ENCODE measurements at places on chromosomes 2 and 18. TPM values are rescaled to one million over a fixed set of nuclear protein-coding genes. Genes with fewer than 3 reads are reported as not detected.
A peak's percentile ranks its signal among the peaks of the same experiment; 100 is the strongest.

The DLX2 gene
- total RNA-seq: not detected

The TLX2 gene
- total RNA-seq: not detected

The SERPINB11 gene
- not detected for total RNA-seq

The SANBR gene
- total RNA-seq: 2.6 TPM

The CIB4 gene
- total RNA-seq: not detected

The HMSD gene
- total RNA-seq: 0.38 TPM

The GYPC gene
- total RNA-seq: 170 TPM

GRCh38 chr2:240149943-240150784 lies 9.7 kb upstream of the OTOS start:
- DNase-seq: no peak

DNA sequence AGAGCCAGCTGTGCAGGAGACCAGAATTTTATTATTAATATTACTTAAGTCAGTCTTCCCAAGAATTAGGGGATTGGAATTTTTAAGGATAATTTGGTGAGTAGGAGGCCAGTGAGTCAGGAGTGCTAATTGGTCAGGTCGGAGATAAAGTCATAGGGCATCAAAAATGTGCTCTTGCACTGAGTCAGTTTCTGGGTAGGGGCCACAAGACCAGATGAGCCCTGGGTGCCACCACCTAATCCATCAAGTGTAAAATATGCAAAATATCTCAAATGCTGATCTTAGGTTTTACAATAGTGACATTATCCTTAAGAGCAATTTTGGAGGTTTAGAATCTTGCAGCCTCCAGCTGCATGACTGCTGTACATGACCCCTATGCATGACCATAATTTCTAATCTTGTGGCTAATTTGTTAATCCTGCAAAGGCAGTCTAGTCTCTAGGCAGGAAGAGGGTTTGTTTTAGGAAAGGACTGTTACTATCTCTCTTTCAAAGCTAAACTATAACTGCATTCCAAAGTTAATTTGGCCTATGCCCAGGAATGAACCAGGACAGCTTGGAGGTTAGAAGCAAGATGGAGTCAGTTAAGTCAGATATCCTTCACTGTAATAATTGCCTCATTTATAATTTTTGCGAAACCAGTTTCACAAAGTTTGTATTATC lies 215.9 kb downstream of the RNF152 start:
- no peak for DNase-seq

- no peak for DNase-seq
Measured at GRCh38 chr2:134200036-134200618, 53.7 kb upstream of the MGAT5 start.

GRCh38 chr2:239316562-239317465 lies 84.0 kb downstream of the HDAC4 start:
- DNase-seq: peak; percentile 45

DNA sequence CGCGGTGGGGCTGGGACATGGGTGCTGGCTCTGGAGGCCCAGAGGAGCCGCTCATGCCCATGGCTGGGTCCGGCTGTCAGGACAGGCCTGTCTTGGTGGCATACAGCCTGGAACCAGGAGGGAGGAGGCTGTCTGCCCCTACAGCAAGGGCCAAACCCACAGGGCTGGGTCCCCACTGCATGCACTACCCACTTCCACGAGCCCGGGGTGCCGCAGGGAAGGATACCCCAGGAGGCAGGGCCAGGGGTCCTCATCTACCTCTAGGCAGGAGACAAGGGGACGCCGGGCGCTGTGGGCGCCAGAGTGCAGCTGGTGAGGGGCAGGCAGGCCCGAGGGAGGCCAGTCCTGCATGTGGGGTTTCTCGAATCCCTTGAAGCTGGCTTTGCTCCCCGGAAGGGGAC lies 95.1 kb upstream of the GPC1 start:
- DNase-seq: no peak

GRCh38 chr2:73946666-73947065 lies 20.0 kb downstream of the DGUOK start:
- DNase-seq: no peak

GRCh38 chr2:172311921-172312345 lies 115.5 kb upstream of the ITGA6 start:
- no peak for DNase-seq

DNA sequence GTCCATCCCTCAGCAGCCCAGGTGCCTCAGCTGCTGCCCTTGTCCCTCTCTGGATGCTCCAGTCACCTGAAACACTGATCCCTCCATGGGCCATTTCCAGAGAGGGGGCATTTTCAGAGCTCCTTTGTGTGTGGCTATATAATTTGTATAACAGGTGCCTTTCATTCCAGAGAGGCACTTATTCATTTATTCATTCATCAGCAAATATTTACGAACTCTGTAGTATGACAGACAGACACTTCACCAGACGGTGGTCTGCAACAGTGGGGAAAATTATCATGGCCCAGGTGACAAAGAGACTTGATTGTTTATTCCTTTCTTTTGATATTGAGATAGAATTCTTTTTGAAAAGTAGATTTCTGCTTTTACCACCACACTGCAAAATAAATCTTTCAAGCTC lies 361.7 kb downstream of the TMEM182 start:
- DNase-seq: no peak

- DNase-seq: no peak
Measured at GRCh38 chr2:113765276-113765675, 8.8 kb upstream of the SLC35F5 start.

DNA sequence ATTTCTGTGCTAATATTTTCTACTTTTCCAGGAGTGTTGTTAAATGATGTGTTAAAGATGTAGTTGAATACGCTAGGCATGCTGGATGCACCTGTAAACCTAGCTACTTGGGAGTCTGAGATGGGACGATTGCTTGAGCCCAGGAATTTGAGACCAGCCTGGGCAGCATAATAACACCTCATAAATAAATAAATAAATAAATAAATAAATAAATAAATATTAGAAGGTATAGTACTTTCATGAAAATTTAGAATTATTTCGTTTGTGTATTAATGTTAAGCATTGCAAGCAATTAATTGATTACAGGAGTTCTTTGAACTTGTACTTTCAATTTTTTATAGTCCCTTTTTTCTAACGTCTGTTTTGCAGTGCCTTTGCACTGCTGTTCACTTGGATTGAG lies 137.2 kb downstream of the ATP9B start:
- no peak for DNase-seq

DNA sequence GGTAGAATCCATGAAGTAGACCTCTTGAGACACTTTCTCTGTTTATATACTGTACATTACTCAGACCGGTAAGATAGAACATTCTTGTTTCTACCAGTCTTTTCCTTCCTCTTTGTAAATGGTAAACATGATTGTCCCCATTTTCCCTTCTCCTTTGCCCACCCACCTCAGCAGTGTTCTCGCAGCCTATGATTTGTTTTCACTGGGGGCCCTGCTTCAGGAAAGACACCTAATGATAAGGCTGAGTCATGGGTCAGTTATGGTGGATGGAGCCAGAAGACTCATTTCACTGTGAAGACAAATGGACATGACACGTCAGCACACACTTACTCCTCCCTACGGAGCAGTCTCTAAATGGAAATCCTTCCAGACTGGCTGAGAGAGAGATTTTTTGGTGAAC lies 23.7 kb downstream of the CENPO start:
- no peak for DNase-seq

- no peak for DNase-seq
Measured at GRCh38 chr18:23306822-23307221, 146.3 kb upstream of the RIOK3 start.

DNA sequence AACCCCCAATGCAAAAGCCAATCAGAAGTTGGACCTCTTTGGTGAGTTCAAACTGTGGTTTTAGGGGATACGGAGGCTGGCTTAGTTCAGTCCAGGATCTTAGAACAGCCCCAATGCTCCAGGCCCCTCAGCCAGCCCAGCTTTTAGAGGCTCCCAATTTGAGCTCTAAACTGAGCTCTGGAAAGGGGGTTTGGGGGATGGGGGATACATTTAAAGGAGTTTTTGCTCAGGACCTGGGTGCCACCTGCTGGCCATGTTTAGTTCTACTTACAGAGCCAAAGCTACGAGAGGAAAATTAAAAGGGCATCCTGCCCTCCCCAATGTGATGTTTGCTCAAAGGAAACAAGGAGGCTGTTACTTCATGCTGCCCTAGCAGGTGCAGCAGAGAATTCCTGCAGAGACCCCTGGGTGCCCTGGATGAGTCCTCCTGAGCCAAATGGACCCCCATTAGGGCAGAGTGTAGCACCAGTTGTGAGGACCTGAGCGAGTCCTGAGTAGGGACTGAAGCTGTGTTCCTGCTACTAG lies 15.9 kb upstream of the TMEM214 start:
- DNase-seq: peak; percentile 40

DNA sequence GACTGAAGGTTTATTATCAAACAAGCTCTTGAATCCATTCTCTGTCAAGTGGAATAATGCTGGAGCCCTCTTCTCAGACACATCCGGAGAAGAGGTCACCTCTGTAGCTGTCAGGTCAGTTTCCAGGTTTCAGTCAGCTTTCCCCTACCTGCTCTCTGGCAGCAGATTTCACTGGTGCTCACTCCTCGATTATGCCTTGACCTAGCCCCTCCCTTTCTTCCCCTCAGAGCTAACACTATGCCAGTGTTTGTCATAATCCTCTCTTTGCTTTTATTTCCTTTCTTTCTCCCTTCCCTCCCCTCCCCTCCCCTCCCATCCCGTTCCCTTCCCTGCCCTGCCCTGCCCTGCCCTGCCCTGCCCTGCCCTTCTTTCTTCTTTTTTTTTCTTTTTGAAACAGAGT lies 22.5 kb upstream of the PLEKHM3 start:
- no peak for DNase-seq

All from omental fat pad (tissue), 4 donors.